NCI-H1694 (cell line): ENCODE measurements at places on chromosomes 7 and 10.

GRCh38 chr10:100780324-100780723 lies 34.9 kb downstream of the PAX2 start:
- DNase-seq = no peak

GRCh38 chr10:129179972-129180678 lies 286.9 kb upstream of the MGMT start:
- DNase-seq = no peak

- DNase-seq = no peak
Measured at GRCh38 chr7:25594728-25595127, 366.4 kb upstream of the NPVF start.

- DNase-seq = no peak
Measured at GRCh38 chr10:124517461-124517860, 55.8 kb downstream of the LHPP start.

DNA sequence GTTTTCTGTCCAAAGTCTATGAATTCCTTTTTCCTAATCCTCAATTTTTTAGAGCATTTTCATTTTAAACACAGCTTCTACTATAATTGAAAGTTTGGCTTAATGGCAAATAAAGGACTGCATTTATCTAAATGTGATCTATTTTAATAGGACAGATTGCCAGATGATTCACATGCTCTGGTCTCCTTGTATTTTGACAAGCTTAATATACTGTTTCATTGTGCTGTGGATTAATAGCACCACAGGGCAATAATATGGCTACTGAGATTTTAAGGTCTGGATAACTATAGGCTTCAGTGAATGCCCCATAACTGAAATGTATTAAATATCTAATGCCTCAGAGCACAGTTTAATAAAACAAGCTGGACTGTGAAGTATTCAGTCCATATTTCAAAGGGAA lies 1362.8 kb downstream of the XPNPEP1 start:
- no peak for DNase-seq
